ENCODE measurements at places on chromosomes 2 and 18.
A peak's percentile ranks its signal among the peaks of the same experiment; 100 is the strongest.

GRCh38 chr2:221567809-221568208, 4.3 kb downstream of the EPHA4 start:
- DNase-seq: no peak

GRCh38 chr2:191959209-191959608, 112.3 kb upstream of the CAVIN2 start:
- DNase-seq: no peak

GRCh38 chr18:79510046-79510685, 114.4 kb downstream of the NFATC1 start:
- no peak for DNase-seq

DNA sequence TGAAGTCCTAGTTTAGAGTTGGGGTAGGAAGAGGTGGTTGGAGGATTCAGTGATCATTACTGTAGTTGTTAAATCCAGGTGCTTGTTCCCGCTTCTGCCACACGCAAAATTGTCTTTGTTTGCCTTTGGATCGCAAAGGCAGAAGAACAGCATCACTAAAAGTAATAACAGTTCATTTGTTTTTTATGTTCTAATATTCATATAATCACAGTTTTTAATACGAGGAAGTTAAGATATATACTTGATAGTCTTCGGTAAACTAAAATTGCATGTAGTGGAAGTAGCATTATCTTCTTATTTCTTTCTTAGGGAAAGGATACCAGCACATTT, 365 bp downstream of the NDUFB3 start:
- DNase-seq: peak; percentile 73

- DNase-seq: no peak
These were observed 129.3 kb downstream of the GLI2 start for GRCh38 chr2:120864981-120865380.

DNA sequence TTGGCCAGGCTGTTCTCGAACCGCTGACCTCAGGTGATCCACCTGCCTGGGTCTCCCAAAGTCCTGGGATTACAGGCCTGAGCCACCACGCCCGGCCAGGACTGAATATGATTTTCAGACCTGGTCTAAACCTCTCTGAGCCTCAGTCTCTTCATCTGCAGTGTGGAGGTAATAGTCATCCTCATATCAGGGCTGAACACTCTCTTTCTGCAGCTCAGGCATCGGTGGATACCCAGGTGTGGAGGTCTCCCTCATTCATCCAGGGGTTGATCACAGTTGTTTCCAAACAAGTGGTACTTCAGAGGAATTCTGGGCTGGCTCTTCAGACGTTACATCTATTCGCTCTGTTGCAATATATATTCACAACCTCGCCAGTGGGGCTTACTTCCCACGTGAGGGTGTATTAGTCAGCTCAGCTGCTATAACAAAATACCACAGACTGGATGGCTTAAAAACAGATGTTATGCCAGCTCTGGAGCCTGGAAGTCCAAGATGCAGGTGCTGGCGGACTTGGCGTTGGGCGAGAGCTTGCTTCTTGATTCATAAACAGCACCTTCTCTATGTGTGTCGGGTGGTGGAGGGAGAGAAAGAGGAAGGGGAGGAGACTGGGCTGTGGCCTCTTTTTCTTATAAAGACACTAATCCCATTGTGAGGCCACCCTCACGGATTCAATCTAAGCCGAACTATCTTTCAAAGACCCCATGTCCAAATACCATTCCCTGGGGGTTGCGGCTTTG, 2.9 kb upstream of the MBP start:
- no peak for DNase-seq

DNA sequence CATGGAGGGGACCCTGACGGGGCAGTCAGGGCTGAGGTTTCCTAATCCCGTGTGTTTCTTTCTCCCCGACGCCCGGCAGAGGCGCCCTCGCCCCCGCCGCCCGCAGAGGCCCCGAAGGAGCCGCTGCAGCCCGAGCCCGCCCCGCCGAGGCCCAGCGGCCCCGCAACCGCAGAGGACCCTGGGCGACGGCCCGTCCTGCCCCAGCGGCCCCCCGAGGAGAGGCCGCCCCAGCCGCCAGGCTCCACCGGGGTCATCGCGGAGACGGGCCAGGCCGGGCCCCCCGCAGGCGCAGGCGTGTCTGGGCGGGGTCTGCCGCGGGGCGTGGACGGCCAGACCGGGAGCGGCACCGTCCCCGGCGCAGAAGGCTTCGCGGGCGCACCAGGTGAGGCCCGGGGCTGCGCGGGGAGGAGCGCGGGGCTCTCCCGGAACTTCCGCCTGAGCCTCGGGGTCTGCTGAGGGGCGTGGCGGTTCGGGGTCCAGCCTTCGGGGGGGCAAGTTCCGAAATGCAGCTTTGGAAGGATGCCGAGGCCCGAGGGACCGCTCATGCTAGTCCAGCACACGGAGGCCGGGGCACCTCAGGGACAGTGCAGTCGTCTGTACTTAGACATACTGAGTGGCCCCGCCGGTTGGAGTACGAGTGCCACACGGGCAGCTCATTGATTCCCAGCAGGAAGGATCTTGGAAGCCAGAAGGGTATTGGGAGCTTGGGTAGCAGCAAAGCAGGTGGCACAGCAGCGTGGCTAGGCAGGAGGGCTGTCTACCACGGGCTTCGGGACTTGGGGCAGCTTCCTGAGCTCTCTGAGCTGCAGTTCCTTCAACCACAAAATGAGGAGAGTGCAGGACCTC, 60.1 kb downstream of the EMILIN2 start:
- DNase-seq: peak; percentile 48

DNA sequence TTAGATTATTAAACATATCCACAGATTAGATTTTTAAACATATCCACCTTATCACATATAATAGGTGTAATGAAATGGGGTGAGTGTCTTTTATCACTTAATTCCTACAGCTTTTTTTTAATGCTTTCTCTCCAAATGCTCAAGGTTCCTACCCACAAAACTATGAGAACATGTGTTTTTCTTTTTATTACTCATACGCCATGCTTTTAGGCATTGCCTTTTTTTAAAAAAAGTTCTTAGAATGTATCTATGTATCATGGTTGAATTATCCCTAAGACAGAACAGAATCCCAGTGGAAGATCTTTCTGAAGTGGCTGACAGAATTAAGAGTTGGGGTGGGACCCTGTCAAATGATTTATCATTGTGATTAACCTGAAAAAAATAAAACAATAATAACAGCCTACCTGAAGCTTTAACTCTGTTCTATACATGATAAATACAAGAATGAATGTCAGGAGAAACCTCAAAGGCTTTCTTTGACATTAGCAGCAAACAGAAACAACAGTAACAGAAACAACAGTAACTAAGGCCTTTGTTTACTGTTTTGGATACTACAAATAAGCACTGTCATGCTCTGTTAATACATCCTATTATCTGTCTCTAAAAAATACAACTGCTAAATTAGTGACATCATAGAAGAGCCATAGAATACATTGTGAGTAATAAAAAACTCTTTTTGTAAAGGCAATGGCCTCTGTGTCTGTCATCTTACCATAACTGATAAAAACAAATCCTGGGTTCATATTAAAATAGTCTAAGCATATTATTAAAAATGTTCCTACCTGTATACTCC, 4.1 kb upstream of the ZNF397 start:
- DNase-seq: peak; percentile 31

- DNase-seq: no peak
These were observed 4.9 kb upstream of the IMP4 start for GRCh38 chr2:130337735-130338325.

GRCh38 chr2:3768960-3769765, 65.8 kb downstream of the DCDC2C start:
- DNase-seq: no peak

- DNase-seq: no peak
These were observed 137.1 kb downstream of the LCLAT1 start for GRCh38 chr2:30584116-30584515.

DNA sequence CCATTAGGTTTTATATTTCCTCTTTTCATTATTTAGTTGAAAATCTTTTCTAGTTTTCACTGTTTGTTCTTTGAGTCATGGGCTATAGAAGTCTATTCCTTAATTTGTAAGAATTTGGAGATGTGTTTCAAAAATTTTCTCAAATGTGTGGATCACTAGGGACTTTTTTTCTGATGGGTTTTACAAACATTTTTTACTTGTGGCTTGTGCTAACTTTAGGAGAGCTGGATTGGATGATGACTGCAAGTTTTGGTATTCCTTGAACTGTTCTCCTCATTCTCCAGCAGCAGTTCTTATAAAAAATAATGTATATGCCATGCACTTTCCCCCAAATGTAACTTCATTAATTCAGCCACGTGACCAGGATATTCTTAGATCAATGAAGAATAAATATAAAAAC, 94.7 kb upstream of the CWC22 start:
- DNase-seq: no peak

- DNase-seq: no peak
These were observed 51.3 kb downstream of the LIPG start for GRCh38 chr18:49613141-49613640.

DNA sequence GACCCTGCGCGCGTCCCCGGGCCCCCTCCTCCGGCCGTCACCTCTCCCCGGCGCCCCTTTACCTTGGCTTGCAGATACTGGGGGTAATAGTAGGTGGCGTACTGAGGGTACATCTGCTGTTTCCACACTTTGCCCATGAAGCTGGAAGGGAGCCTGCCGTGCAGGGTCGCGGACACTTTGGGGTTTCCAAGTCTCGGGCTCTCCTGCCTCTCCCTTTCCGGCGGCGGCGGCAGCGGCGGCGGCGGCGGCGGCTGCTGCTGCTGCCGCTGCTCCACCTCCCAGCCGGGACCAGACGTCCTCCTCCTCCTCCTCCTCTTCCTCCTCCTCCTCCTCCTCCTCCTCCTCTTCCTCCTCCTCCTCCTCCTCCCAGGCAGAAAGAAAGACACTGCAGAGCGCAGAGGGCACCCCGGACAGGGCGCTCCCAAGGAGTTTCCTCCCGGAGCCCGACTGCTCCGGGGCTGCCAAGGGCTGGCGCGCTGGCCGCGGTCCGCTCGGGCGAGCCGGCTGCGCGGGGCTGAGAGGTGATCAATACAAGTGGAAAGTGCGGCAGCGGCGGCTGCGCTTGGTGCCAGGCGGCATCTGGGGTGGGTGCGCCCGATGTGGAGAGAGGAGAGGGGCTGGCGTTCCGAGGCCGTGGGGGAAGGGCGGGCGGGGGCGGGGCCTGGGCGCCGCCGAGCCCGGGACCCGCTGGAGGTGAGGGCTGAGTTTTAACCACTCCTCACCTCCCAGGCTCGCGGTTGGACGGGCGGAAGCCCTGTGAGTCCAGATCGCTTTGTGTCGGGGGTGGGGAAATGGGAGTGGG, at the start of gene RBMS1:
Gene RBMS1, minus strand, starts transcription at position 581 of the 802 bp plus-strand sequence. Its CDS starts 444 bp downstream, at position 137.
- peak; percentile 54 for DNase-seq

DNA sequence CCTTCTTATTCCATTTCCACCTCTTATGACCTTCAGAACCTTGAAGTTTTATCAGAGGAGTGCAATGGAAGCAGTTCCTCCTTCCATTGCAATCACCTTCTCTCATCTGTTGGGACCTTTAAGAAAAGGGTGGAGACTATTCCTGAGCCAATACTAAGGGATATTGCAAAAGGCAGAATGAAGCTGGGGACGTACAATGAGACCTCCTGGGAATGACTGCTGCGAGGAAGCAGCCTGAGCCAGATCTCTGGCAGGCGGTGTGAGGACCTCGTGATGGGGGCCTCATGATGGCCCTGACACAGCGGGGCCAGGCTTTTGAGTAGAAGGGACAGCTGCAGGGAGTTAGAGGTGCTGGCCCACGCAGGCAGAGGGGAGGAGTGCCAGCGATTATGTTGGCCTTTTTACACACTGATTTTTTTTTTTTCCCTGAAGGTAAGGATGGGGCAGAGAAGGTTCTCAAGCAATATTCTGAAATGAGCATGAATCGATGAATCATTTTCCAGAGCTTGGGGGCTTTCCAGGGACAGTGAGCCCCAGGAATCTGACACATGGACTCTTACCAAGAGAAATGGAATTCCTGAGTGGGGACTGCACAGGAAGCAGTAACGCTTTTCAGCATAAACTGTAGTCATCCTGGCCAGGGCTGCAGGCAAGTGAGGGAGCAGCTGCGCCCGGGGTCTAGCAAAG, 40.0 kb upstream of the LAPTM4A start:
- no peak for DNase-seq

DNA sequence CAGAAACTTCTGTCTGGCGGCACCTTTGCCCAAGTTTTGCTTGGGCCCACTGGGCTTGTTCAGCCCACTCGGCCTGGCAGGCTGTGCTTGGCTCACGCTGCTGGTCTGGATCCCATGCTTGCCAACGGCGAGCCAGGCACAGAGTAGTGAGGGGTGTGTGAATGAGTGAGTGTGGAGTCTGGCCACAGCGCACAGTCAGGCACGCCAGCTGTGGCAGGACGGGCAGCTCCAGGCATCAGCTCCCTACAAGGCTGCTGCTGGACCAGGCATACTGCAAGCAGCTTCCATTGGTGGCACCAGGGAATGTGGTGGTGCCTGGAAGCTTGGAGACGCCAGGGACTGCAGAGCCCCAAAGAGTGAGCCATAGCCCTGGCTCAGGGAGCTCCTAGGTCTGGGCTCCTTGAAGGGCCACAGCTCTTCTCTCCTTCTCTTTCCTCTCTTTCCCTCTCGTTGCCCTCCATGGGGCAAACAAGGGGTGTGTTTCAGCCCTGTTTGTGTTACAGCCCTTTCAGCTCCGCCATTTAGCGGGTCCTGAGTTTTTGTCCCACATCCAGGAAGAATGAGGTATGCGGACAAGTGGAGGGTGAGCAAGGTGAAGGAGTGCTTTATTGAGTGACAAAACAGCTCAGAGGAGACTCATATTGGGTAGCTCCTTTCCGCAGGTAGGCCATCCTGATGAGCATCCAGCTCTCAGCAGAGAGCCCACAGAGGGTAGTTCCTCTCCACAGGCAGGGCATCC, 73.0 kb downstream of the AGPS start:
- no peak for DNase-seq

- DNase-seq: no peak
These were observed 77.0 kb upstream of the SPOPL start for GRCh38 chr2:138424436-138425140.

GRCh38 chr2:28161466-28161865, 231.2 kb upstream of the FOSL2 start:
- DNase-seq: no peak

DNA sequence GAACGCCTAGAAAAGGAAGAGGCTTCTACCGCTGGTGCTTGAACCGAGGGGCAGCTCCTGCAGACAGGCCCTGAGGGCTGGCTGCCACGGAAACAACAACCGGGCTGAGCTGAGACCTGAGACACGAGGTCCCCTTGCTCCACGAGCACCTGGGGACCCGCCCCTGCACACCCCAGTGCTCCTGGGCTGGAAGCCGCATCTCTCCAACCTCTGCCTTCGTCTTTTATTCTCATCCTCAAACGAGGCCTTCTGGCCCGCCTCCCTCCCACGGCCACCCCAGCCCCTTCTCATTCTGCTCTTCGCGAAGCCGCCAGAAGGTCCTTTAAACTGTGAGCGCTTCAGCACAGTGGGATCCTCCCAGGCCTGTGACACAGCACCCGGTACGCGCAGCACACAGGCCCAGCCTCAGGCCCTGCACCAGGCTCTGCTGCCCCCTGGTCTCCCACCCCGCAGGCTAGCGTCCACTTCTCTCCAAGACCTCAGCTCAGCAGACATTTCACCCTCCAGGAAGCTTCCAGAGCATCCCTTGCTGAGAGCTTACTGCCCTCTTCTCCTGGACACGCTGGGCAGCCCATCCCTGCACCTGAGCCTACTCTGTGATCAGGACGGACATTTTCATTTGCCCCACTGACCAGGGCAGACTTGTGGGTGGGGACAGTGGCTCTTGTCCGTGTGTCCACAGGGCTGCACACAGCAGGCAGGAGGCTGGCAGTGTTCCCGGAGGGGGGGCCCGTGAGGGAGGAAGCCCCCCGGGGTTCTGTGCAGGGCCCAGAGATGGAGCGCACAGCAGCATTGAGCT, 149.7 kb downstream of the PXDN start:
- no peak for DNase-seq

- DNase-seq: no peak
These were observed 781.1 kb upstream of the FSHR start for GRCh38 chr2:49935449-49935848.

Measured in NCI-H2081 (cell line).